Airway epithelial cell (primary cell): ENCODE measurements at places on chromosomes 13 and 19. TPM values are rescaled to one million over a fixed set of nuclear protein-coding genes. Genes with fewer than 3 reads are reported as not detected.

Gene PROZ
- not detected in 2 replicates for total RNA-seq

Gene ZNF540
- 0.19 and 0.35 TPM in 2 replicates for total RNA-seq

Gene PINLYP
- total RNA-seq = 0.98 and 7.4 TPM in 2 replicates

Gene SYDE1
- 6.6 and 8.3 TPM in 2 replicates for total RNA-seq

Gene NCCRP1
- 38.0 and 41.0 TPM in 2 replicates for total RNA-seq

Gene DKKL1
- total RNA-seq = 0.14 TPM in 1 of 2 replicates, not detected in the other

Gene XPO4
- total RNA-seq = 14.8 and 15.2 TPM in 2 replicates

Gene FCAR
- not detected in 2 replicates for total RNA-seq

Gene IL17D
- total RNA-seq = 0.42 and 1.2 TPM in 2 replicates

Gene ZNF20
- total RNA-seq = 2.9 and 3.5 TPM in 2 replicates

Gene DEDD2
- total RNA-seq = 32.8 and 39.8 TPM in 2 replicates

Gene SRRM5
- total RNA-seq = not detected in 2 replicates

Gene RFPL4A
- not detected in 2 replicates for total RNA-seq
